Left renal pelvis (tissue), 4 donors: ENCODE measurements at places on chromosomes 13 and 19. TPM values are rescaled to one million over a fixed set of nuclear protein-coding genes. Genes with fewer than 3 reads are reported as not detected.

CNN1 gene
- 4.2 TPM for polyA plus RNA-seq

CGB1 gene
- not detected for polyA plus RNA-seq

CYP4F8 gene
- not detected for polyA plus RNA-seq

NLRP9 gene
- polyA plus RNA-seq = 0.04 TPM
